ENCODE measurements at places on chromosomes 1 and 21.

DNA sequence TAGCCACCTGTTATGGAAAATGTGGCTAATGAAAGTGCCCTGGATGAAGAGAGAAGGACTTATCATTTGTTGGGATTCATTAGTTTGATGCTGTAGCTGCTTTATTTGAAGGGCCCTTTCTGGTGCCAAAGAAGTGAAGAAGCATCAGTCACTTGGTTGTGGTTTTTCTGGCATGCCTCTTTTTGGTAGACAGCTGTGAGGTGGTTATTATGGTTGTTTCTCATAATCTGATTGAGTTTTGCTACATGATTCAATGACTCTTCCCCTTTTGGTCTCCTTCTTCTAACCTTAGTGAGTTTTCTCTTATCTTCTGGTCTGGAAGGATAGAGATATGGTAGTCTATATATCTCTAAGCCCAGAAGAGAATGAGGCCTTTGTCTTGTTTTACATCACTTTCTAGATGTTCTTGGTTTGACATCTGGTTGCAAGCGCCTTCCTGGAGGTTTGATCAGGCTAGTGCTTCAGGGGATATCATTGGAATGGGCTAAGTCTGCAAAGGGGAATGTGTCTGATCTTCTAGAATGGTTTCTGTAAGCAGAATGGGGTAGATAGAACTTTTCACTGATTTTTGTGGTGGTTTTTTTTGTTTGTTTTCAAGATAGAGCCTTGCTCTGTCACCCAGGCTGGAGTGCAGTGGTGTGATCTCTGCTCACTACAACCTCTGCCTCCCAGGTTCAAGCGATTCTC, 26.0 kb downstream of the ARID1A start:
- DNase-seq = no peak

- peak; percentile 51 for DNase-seq
These were observed 159.3 kb upstream of the SGIP1 start for GRCh38 chr1:66374561-66375111.

GRCh38 chr1:178376008-178376407, 120.8 kb downstream of the CLEC20A start:
- no peak for DNase-seq

DNA sequence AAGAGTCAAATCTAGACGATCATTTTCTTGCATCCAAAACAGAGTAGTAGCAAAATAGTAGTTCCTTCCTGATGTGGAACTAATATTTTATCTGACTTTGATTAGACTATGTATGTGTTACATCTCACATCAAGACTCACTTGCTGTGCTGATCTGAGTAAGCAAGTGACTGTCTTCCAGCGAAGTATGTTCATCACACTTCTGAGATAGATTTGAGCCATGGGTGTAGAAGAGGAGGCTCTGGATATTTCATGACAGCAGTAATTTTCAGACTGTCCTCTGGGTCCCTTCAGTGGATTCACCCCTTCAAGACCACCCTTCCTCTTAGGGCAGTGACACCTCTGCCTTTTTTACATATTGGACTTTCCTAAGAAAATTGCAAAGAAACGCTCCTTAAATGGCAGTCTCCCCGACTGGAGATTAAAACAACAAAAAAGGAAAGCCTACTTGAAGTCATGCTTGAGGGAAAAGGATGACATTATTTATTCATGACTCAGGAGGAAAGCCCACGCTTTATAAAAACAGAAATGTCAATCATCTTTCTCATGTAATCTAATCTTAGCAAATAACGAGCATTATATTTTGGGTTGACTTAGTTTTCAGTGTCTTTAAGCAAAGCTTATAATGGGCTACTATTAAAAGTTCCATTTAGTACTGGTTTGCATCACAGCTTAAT, 22.8 kb downstream of the ATP1B1 start:
- no peak for DNase-seq

DNA sequence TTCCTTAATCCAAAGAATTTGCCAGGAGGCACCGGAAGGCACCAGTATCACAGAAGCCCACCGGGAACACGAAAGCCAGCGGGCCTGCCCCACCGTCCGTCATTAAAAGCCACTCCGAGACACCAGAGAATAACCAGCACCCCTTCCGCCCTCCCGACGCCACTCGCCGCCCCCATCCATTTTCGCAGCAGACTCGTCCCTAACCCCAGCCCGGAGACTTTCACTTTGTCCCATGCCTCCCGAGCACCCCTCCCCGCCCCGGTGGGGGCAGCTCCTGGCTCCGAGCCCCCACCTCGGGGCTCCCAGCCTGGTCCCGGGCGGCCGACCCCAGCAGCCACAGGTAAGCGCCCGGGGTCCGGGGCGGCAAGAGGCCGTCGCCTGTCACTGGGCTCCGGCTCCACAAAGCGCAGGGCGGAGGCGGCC, 105.4 kb downstream of the SLC45A1 start:
- no peak for DNase-seq

- peak; percentile 97 for DNase-seq
These were observed 21.6 kb upstream of the BCL10 start for GRCh38 chr1:85297855-85298629.

DNA sequence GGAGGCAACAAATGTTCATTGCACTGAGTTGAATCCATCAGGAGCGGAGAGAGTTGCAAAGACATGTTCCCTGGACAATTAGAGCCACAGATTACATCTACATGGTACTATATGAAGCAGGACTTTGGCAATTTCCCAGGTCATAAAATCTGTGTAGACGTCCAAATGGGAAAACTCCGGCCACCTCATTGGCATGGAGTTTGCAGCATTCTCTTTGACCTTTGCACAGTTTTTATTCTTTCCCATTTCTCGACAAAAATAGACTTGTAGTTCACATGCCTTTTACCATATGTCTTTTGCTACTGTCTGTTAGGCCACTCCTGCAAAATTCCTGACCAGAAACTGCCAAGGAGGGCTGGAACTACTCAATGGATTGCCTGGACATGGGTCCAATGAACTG, 48.2 kb downstream of the UBE2T start:
- DNase-seq = no peak

GRCh38 chr21:43207868-43208267, 39.1 kb downstream of the CRYAA start:
- no peak for DNase-seq

GRCh38 chr1:77779529-77780281, at the start of gene MIGA1:
Gene MIGA1 (plus strand): TSS chr1:77779649. CDS start chr1:77783253, 3,604 bp downstream.
- DNase-seq = no peak

DNA sequence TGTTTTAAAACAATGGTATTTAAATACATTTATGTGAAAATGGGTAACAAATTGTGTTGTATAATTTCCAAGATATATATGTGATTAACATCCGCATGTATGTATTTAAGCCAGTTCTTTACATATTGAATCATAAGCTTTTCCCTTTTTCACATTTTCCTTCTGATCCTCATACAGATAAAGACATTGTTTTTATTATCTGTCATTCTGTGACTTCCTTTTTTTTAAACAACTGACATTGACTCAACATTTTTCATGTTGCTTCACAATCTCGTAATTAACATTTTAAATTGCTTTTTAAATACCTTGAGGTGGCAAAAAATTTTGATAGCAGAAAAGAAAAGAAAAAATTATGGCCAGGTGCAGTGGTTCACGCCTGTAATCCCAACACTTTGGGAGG, 1.4 kb downstream of the STXBP3 start:
- no peak for DNase-seq

DNA sequence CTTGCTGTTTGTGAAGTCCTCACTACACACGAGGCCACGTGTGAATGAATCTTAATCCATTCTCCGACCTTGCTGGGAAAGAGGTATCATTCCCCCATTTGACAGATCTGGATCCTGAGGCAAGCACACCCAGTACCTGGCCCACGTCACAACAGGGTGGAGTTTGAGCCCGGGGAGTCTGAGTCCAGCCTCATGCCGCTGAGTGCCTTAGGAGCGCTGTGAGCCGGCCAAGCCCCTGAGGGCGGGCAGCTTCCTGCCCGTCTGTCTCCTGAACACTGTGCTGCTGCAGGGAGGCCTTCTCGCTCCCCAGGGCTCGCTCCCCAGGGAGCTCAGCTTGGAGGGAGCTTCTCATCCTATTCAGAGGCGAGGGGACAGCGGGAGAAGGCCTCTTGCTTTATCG, 29.7 kb downstream of the SLC45A1 start:
- DNase-seq = no peak

DNA sequence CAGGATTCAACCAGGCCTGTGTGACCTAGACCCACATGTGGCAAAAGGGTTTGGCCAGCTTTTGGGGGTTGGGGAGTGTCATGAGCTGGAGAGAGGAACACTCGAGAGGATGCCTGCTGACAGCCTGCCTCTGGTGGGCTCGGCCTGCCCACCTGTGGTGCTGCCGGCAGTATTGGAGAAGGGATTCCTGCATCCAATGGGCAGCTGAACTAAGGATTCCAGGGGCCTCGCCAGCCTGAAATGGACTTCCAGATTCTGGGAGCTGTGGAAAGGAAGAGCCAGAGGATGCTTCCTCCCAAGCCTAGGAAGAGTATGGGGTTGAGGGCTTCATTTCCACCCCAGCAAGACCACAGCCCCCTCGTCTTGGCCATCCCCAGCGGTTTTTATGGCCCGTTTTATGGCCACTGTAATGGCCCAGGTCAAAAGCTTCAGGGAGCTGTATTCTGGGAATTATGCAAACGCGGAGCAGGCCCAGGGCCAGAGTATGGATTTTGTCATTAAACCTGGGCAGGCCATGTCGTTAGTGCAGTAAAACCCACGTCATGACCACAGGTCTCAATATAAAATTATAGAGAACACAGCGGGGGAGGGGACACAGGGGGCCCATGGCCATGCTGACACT, 63.6 kb downstream of the TMEM53 start:
- no peak for DNase-seq

DNA sequence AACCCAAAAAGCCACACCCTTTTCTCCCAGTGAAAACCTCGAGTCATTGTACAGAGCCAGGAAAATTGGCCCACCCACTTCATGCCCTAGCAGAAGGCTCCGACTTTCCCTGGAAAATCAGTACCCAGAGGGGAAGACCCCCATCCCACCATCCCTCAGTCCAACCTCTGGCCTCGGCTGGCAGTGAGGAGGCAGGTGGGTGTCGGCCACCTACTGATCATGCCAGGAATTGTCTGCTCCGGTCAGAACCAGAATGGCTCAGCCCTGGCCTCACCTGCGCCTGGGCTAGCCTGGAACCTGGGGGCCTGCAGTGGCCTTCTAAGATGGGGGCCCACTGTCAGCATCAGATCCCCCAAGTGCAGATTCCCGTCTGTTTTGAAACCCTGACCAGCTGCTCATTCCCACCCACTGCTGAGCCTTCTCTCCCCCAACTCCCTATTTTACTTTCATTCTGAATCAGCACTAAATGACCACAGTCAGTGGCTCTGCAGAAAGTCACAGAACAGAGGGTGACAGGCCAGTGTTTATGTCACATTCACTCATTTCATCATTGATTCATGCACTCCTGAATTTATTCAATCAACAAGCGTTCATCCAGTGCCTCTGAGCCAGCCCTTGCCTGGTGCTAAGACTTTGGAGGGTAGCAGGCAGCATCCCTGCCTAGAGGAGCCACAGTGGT, 3.0 kb upstream of the S100A9 start:
- DNase-seq = no peak

GRCh38 chr1:56063461-56063860, 515.9 kb downstream of the PLPP3 start:
- DNase-seq = no peak

DNA sequence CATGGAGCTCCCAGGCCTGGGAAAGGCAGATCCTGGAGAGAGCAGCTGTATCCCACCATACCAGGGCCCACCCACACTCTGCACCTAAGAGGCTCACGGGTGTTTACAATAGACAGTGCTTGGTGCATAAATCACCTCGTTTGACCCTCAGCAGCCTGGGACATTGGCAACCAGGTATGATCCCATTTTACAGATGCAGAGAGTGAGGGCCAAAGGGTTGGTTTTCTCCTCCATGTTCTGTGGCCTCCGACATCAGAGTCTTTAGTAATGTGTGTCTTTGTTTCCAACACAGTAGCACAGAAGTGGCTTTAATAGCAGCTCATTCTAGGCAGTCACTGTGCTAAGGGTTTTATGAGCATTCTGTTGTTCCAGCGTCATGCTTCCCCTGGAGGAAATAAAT, 176.5 kb downstream of the KAZN start:
- no peak for DNase-seq

DNA sequence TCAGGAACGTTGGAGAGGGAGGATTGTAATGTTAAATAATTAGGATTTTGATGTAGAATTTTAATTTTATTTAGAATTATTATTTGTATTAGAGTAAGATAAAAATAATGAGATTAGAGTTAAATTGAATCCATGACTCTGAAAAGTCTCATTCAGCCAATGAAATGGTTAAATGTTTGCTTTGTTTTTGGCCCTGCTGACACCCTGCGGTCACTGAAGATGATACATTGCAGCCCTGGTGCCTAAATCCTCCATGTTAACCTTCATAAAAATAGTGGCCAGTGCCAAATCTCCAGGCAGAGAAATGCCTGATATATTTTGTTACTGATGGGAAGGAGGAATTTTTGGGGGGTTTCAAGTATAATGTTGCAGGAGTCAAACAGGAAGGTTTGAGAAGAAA, 27.3 kb upstream of the RLF start:
- DNase-seq = no peak

- no peak for DNase-seq
These were observed 473.5 kb upstream of the ADGRL2 start for GRCh38 chr1:81327103-81327710.

DNA sequence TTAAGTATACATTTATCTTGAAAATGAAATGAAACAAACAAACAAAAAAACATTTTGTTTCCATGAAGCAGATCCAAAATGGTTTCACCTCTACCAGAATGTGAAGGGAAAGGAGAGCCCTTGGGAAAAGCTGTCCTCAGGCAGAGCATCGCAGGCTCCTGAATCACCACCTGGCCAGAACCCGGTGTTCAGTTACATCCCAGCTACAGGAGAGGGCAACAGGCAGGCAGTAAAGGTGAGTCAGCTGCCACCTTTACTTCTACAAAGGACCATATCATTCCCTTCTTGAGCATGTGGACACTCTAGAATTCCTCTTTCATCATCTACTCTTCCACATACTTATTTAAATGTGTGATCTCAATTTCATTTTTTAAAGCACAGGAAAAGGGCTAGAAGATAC, 151.2 kb downstream of the PIGK start:
- no peak for DNase-seq

DNA sequence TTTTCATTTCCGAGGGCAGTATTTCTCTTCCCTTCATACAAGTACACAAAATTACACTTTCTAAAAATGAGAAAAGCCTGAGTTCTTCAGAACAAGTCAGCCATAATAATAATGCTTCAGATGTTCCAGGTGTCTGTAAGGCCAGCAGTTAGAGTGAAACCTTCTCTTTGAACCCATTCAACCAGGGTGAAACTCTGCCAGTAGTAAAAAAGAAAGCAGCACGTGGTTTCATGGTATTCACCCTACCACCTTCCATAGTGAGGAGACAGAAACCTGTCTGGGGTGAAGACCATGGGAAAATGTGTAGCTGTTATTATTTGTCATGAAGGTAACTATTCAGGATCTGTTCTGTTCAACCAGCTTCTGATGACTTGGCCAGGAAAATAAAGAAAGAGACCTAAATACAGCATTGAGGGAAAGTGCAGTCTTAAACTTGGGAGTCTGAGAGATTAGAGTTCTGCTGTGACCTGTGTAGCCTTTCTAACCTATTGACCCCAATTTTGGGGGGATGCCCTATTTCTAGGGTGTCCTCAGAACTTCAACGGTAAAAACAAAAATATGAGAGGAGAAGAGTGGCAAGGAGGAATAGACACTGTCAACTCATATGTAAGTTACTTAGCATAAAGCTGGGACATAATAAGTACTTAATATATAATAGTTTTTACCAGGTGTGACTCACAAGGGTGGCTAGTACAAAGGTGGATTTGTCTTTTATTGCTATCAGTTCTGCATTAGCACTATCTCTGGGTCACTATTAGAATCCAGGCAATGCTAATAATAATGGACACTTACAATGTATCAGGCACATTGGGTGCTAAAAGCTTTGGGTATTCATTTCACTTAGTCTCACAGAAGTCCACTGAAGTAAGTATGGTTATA, 70.0 kb upstream of the TNFSF4 start:
- no peak for DNase-seq

- DNase-seq = peak; percentile 93
These were observed 16.2 kb upstream of the RGS1 start for GRCh38 chr1:192559115-192560006.

All from BJ (cell line).